ENCODE measurements at places on chromosomes 6 and 20.

GRCh38 chr20:1299522-1299921, 29.4 kb downstream of the SDCBP2 start:
- DNase-seq, result no peak

DNA sequence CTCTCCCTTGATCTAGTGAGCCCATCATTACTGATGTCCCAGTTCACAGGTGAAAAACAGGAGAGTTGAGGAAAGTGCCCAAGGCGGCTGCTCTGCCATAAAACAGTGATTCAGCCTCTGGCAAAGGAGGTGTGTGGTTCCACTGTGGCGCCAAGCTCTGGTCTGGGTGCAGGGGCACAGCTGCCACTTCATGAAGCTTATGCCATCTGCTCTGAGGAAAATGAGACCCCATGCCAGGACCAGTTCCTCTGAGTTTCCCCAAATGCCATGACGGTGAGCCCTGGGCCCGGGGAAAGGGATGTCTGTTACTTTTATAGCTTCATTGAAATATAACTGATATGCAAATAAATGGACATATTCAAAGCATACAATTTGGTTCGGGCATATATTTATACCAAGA, 33.7 kb upstream of the ZBP1 start:
- no peak for DNase-seq

DNA sequence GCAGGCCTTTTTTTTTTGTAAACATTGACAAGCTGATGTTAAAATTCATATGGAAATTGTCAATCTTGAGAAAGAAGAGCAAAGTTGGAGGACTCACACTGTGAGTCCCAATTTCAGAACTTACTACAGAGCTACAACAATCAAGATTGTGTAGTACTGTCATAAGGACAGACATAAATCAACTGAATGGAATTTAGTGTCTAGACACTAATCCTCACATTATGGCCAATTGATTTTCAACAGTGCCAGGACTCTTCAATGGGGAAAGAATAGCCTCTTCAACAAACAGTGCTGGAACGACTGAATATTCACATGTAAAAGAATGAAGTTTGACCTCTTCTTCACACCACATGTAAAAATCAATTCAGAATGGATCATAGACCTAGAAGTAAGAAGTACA, 60.8 kb downstream of the TGM2 start:
- no peak for DNase-seq

DNA sequence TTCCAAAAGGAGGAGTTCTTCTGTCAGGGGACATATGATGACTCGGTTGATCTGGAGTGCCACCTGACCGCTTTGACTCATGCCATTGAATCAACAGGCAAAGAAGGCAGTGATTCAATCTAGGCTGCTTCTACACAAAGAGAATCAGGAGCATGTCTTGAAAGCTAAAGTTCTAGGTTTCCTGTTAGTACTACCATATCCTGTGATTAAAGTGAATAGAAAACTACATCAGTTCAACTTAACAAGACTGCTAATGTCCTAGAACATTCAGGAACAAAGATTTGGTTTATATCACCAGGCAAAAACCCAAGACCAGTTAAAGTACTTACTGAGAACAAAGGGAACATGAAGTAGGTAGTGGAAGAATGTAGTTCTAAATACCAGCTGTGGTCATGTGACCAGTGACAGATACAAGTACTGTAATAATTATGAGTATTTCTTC, 216.8 kb upstream of the SGK1 start:
- DNase-seq, result no peak

DNA sequence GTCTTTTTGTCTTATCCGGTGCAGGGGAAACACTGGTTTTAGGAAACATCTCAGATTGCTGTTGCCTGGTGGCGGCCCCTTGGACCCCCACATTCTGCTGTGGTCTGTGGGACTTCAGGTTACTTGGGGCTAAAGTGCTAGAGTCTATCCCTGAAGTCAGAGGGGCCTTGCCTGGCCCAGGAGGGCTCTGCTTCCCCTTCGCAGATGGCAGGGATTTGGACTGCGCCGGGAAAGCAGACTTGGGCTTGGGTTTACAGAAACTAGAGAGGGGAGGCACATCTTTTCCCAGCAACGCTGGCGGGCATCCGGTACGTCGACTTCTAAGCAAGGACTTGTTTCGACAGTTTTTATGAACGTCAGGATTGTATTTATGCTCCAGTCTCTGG, 17.5 kb downstream of the ZNF217 start:
- DNase-seq, result no peak

- DNase-seq, result no peak
Observed at GRCh38 chr6:144131248-144131709, 19.0 kb upstream of the STX11 start.

- no peak for DNase-seq
Observed at GRCh38 chr6:16949716-16950115, 152.1 kb upstream of the STMND1 start.

- DNase-seq, result no peak
Observed at GRCh38 chr6:113539623-113540022, 317.5 kb upstream of the MARCKS start.

DNA sequence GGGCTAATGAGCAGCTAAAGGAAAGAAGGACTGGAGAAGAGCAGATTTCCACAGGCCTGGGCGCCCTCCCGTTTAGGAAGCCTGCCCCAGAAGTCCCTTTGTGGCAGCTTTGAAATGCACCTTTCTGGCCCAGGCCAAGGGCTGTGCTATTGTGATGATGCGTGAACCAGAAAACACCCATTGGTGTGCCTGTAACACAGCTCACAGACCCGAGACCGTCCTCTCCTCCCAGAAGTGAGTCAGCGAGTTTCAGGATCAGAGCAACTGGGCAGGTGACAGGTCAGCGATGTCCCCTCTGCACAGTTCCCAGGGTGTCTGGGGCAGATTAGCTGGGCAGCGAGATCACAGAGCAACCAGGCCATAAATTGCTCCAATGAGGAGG, 71.9 kb upstream of the SULF2 start:
- no peak for DNase-seq

DNA sequence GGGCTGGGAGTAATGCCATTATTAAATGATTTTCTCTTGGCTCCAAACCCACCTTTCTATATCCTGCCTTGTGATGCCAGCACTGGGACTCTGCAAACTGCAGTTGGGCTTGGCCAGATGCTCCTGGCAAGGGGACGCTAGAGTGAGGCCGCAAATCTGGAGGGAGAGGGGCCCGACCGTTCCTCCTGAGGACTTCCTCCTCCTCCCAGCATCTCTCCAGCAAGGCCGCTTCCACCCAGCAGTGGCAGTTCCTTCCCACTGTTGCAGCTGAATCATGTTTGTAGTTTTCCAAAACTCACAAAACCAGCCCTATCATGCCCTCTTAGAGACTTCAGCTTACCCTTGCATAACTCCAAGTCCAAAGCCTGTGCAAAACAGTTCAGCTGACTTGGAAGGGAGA, 244.4 kb downstream of the FOXA2 start:
- no peak for DNase-seq

DNA sequence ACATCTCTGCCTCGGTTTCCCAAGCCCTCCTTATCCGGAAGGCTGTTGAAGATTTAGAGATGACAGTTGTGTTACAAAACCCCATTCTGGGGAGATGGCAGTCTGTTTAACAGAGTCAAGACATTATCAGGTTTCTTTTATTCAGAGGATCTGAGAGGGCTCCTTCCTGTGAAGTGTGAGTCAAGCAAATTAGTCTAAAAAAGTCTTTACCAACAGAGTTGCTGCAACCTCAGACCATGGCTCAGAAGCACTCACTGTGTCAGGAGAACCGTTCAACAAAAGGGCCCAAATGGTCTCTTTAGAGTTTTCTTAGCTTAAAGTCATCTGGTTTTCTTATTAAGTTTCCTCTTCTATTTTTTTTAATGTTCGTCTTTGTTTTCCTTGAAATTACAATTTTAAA, 717.8 kb downstream of the EPM2A start:
- DNase-seq, result no peak

DNA sequence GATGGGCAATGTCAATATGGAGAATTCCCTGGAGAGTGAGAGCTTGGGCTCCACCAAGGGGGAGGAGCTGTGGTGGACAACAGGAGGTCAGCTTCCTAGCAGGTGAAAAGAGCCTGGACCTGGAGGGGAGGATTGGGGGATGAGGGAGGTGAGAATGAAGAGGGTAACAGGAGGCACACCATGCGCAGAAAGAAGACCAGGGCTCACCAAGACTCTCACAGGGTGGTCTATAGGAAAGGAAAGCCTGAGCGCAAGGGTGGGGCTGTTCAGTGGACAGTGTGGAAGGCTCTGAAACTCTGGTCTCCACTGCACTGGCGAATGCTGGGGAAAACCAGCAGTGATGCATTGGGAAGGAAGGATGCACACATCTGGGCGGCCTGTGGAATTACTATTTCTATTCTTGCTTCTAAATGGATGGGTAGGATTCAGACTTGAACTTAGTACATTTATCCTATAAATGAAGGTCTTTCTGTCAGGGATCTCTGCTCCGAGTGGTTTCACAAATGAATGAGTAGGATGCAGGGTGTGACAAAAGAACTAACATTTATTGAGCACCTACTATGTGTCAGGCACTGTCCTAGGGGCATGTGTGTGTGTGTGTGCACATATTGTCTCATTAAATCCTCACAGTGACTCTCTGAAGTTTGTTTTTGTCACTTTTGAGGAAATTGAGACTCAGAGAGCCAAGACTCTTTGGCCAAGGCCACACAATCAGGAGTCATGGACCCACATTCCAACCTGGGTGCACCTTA, 152.7 kb downstream of the CD83 start:
- no peak for DNase-seq

DNA sequence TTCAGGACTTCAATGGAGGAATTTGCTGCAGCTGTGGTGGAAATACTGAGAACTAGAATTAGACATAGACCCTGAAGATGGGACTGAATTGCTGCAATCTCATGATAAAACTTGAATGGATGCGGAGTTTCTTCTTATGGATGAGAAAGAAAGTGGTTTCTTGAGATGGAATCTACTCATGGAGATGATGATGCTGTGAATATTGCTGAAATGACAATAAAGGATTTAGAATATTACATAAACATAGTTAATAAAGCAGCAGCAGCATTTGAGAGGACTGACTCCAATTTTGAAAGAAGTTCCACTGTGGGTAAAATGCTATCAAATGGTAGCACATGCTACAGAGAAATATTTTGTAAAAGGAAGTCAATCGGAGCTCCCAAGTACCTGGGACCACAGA, 264.6 kb downstream of the UBE3D start:
- DNase-seq, result no peak

GRCh38 chr20:2297357-2297728, 1.5 kb downstream of the TGM3 start:
- no peak for DNase-seq

DNA sequence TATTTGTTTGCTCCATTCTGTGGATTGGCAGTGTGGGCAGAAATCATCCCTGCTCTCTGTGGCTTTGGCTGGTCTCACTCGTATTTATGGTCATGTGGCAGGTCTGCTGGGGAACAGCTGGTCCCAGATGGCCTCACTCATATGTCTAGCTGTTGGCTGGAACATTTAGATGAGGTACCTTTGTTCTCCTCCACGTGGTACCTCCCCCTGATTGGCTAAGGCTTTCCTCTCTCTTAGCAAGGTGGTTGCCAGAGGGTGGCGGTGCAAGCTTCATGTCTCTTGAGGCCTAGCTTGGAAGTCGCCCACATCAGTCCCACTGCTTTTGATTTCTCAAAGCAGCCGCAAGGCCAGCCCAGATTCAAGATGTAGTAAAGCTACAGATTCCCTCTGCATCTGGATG, 348.5 kb upstream of the BTBD3 start:
- no peak for DNase-seq

DNA sequence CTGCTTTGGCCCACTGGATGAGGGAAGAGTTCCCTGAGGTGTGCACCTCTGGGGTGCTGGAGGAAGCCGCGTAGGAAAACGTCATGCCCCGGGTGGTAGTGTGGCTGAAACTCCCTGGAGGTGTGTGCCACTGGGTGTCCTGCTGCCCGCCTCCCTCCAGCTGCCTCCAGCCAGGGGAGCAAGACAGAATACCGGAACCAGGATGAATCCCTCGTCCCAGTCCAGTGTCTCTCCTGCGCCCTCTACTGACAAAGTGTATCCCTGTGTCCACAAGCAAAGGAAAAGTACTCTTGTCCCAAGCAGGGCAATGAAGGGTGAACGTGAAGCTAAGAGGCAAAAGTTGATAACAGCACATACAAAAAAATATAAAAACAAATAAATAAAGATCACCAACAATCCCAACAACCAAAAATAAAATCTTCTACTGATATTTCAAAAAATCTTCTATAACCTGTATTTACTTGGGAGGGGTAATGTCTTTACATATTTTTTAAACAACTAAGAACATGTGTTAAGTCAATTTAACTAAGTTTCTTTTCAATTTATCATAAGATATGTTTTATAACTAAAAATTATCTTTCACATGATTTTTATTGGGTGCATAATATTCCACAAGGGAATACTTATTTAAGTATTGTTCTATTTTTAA, 437.6 kb downstream of the MAFB start:
- no peak for DNase-seq

DNA sequence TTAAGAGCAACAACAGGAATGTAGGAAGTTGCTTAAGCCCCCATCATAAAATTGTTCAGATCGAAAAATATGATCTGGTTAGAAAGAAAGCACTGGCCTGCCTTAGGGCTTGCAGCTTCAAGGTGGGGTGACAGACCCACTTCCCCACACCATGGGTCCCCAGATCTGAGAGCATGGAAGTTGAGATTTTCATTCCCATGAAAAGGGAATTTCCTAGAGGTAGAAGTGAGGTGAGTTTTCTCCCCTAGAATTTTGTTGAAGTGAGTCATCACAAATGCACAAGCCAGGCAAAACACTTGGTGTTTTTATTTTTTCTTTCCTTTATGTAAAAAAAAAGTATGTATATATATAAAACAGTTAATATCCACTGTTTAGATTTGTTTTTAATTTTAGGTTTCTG, 213.6 kb upstream of the SUPT3H start:
- DNase-seq, result no peak

DNA sequence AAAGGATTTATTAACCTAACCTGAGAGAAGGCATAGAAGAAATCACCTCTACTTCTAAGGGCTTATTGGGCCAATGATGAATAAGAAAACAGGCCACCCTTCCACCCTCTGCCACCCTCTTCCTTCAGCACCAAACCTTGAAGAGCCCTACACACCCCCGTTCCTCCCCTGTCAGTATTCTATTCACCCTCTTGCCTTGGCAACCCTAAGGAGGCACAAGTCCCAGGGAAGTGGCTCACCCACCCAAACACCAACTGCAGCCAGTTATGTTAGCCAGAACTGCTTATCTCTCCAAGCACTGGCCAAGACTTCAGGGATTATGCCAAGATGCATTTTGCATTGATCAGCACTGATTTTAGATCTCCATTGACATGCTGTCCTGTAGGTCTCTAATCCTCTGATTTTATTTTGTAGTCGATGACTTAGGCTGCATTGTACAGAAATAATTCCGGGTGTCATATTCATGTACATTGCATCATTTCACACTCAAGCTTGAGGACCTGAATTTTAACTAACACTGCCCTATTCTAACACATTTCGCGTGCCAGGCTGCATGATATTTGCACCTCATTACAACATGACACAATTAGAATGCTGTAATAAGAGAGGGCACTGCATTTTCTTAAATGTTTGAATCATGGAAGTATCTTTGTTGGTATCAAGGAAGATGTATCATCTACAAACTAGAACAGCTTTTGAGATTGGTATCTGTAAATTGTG, 15.7 kb downstream of the CNKSR3 start:
- no peak for DNase-seq

- DNase-seq, result no peak
Observed at GRCh38 chr6:157492249-157492648, 111.3 kb downstream of the ZDHHC14 start.

Measured in GF-D8 (cell line).